ENCODE measurements at places on chromosomes 11 and 22.
A peak's percentile ranks its signal among the peaks of the same experiment; 100 is the strongest.

DNA sequence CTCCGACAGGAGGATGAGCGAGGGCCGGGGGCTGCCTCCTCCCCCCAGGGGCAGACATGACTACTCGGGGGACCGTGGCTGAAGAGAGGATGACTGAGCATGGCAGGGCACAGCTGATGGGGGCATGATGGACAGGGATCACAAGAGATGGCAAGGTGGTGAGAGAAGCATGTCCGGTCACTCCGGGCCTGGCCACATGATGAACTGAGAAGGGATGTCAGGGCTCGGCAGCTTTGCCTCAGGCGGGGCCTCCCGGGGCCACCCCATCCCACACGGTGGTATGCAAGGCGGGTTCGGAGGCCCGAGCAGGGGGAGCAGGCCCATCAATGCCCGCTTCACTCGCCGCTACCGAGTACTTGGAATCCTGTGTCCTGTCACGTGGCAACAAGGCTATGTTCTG, 36.6 kb upstream of the UBASH3B start:
- no peak overlapping the region for H3K27ac ChIP-seq
- no peaks in the 10 kb centered on the region for H3K36me3 ChIP-seq
- H3K27me3 ChIP-seq: no peaks in the 10 kb centered on the region
- H3K4me1 ChIP-seq: no peaks in the 10 kb centered on the region
- DNase-seq: no peak

- no peaks in the 10 kb centered on the region for H3K36me3 ChIP-seq
- H3K4me3 ChIP-seq: no peak overlapping the region
- no peak for DNase-seq
- no peaks in the 10 kb centered on the region for H3K27me3 ChIP-seq
These were observed 342.1 kb upstream of the NCAM1 start for GRCh38 chr11:112619106-112619505.

- DNase-seq: no peak
- no peaks in the 10 kb centered on the region for H3K27me3 ChIP-seq
- H3K4me1 ChIP-seq: peaks cover 6% of the 10 kb centered on the region
- no peak overlapping the region for H3K27ac ChIP-seq
These were observed 1.7 kb upstream of the IGSF22 start for GRCh38 chr11:18727479-18728236.

DNA sequence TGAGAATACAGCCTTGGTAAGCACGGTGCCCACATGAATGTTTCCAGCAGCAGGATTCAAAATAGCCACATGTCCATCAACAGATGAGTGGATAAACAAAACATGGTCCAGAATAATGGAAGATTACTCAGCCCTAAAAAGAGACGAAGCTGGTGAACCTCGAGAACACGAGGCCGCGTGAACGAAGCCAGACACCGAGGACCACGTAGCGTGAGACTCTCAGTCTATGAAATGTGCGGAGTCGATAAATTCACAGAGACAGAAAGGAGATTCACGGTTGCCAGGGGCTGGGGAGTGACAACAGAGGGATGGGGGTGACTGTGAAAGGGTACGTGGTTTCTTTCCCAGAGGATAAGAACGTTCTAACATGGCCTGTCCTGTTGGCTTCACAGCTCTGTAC, 2.9 kb upstream of the ASCL2 start:
- H3K4me1 ChIP-seq: no peaks in the 10 kb centered on the region
- H3K36me3 ChIP-seq: no peaks in the 10 kb centered on the region
- H3K27ac ChIP-seq: no peak overlapping the region
- H3K27me3 ChIP-seq: peaks cover 30% of the 10 kb centered on the region
- H3K4me3 ChIP-seq: no peak overlapping the region

GRCh38 chr11:33521384-33521783, 179.2 kb downstream of the C11orf91 start:
- H3K36me3 ChIP-seq: no peaks in the 10 kb centered on the region
- no peak overlapping the region for H3K4me3 ChIP-seq
- DNase-seq: no peak
- H3K4me1 ChIP-seq: no peaks in the 10 kb centered on the region
- no peak overlapping the region for H3K27ac ChIP-seq

DNA sequence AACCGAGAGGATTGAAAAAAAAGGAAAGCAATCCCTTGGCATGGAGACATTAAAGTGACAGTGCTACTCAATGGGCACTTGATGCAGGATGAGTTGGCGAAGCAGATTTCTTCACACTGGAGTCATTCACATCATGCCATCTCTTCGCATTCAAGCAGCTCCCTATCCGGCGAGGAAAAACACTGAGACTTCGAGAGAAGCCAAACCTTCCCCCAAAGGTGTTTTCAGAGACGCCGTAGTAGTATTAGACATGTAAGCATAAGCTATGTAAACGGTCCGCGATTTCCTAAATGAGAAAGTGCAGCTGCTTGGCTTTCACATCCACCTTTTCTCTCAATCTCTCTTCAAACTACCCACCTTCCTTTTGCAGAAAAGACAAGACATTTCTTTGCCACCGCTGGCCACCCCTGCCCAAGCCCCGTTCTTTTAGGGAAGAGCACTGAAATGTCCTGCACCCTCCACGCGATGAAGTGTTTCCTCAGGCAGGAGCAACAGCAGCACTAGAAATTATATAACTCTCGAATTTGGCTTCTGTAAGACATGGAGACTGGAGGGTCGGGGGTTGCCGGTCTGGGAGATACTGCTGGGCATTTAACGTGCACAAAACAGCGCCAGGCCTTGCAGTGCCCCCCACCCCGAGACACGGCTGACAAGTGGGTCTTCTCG, at the start of gene DLG2:
DLG2 (minus strand) TSS at position 13 of the 666 bp plus-strand sequence.
- no peak for DNase-seq
- no peaks in the 10 kb centered on the region for H3K27me3 ChIP-seq
- peak within 1 kb of the TSS; percentile 53 for H3K4me3 ChIP-seq
- no peaks in the 10 kb centered on the region for H3K36me3 ChIP-seq

DNA sequence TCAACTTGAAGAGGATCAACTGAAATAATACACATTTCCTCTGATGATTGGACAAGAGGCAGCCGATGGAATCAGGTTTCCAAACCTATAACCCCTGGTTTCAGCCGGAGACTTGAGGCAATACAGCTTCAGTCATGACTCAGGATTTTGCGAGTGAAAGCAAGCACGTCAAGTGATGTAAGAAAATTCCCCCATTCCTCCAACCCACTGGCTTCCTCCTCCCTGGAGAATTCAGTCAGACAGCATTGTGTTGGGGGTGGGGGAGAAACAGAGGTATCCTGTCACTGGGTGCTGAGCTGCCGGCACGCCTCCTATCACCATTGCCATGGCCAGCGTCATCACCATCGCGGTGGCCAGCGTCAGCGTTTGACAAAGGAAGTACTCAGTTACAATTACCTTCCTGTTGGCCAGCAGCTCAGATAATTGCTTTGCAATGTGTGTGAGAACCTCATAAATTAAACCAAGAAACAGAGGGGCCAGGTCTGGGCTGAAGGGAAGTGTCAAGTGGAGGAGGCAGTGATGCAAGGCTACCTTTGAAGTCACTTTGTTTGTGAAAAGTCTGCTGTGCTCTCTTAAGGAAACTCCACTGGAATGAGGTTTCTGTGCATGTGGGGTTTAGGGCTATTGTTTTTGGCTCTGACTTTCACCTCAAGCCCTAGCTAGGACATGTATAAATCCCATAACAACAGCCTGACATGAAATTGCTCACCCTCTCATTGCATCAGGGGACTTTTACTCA, 50.2 kb downstream of the LIF start:
- peak overlapping the region; percentile 69 for H3K27ac ChIP-seq
- H3K27me3 ChIP-seq: no peaks in the 10 kb centered on the region
- H3K36me3 ChIP-seq: no peaks in the 10 kb centered on the region
- DNase-seq: peak; percentile 93
- H3K4me3 ChIP-seq: peak overlapping the region; percentile 6
- peaks cover 22% of the 10 kb centered on the region for H3K4me1 ChIP-seq

DNA sequence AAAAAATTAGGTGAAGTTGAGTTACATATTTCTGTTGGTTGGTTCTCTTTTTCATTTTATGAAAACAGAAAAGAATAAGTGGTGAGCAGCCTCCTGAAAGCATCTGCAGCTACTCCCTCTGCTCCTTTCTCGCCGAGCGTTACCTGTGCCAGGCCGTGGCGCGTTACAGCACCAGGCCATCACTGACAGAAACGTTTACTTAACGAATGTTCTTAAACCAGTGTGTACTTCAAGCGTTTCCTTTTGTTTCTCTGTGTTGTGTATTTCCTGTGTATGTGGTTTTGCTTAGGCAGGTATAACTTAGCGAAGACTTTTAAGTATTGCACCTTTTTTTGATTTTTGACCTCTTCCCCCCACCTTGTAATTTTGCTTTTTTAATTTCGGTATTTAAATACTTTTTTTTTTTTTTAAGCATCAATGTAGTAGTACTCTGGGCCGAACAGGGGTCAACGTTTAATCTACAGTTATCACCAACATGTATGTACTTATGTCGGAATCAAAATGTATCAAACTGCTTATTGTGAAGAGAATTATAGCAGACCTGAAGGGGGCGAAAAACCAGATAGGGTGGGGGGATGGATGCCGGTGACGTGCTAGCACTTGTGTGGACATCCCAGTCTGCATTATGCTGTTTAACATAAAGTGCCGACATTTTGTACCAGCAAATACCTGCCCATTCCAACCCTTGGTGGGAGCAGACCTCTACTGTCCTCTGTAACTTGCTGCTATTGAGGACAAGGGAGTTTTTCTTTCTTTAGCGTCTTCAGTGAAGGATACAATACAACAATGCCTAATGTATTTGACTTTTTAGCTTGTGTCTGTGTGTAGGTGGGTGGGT, 21.6 kb upstream of the ADSL start:
- no peak for DNase-seq
- H3K36me3 ChIP-seq: peaks cover 38% of the 10 kb centered on the region
- H3K27ac ChIP-seq: no peak overlapping the region
- H3K4me1 ChIP-seq: no peaks in the 10 kb centered on the region
- no peak overlapping the region for H3K4me3 ChIP-seq

DNA sequence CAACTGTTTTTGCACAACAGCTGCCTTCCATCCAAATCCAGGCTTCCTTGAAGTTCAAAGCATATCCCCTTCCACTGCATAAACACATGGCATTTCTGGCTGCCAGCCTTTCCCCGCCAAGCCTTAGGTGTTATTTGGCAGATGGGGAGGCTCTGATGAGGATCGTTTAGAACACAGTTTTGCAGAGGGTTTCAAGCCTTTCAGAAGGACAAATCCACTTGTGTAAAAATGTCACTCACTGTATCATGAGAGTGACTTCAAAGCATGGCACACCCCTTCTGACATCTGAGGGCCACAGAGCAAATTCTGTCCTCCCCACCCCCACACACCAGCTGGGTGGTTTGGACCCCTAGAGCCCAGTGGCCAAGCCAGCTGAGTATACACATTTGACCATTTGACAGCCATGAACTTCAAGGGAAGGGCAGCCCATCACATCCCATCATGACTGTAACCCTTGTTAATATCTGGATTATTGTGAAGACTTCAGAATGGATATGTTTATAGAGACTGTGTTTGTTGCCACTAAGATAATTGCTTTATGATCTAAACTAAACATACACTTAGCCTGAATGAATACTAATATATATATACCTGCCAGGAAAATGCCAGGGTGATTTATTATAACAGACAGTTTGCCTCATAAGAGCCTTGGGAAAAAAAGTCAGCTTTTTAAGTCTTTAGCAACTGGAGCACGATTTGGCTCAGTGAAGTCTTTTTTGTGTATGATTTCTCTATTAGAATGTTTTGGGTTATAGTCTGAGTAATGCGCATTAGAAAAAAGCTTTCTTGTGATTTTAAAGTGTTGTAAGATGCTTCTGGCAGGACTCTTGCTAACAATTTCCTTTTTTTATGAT, 31.9 kb downstream of the FBLN1 start:
- H3K36me3 ChIP-seq: peaks cover 23% of the 10 kb centered on the region
- H3K4me1 ChIP-seq: no peaks in the 10 kb centered on the region
- no peak for DNase-seq
- no peak overlapping the region for H3K4me3 ChIP-seq
- no peaks in the 10 kb centered on the region for H3K27me3 ChIP-seq

DNA sequence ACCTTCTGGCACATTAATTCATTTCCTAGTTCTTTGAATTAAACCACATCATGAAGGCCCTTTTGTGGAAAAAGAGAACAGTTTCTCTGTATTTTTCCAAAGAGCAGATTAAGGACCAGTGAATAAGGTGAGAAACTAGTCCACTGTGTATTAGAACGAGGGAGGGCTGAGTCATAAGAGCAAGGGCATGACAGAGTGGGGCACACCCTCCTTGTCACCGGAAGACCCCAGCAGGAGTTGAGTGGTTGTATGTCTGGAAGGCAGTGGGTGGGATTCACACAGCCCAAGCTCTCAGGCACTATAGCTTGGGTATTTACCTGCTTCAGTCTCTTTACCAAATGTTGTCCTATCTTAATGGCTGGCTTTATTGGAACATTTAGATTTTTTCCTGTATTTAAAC, 86.8 kb downstream of the BMAL1 start:
- DNase-seq: no peak
- peaks cover 76% of the 10 kb centered on the region for H3K36me3 ChIP-seq
- H3K27me3 ChIP-seq: no peaks in the 10 kb centered on the region
- H3K4me3 ChIP-seq: no peak overlapping the region
- H3K27ac ChIP-seq: no peak overlapping the region

- peak overlapping the region; percentile 69 for H3K27ac ChIP-seq
- no peaks in the 10 kb centered on the region for H3K36me3 ChIP-seq
- no peak for DNase-seq
- H3K4me3 ChIP-seq: no peak overlapping the region
- no peaks in the 10 kb centered on the region for H3K27me3 ChIP-seq
These were observed 19.5 kb upstream of the SCGB1A1 start for GRCh38 chr11:62399172-62399877.

DNA sequence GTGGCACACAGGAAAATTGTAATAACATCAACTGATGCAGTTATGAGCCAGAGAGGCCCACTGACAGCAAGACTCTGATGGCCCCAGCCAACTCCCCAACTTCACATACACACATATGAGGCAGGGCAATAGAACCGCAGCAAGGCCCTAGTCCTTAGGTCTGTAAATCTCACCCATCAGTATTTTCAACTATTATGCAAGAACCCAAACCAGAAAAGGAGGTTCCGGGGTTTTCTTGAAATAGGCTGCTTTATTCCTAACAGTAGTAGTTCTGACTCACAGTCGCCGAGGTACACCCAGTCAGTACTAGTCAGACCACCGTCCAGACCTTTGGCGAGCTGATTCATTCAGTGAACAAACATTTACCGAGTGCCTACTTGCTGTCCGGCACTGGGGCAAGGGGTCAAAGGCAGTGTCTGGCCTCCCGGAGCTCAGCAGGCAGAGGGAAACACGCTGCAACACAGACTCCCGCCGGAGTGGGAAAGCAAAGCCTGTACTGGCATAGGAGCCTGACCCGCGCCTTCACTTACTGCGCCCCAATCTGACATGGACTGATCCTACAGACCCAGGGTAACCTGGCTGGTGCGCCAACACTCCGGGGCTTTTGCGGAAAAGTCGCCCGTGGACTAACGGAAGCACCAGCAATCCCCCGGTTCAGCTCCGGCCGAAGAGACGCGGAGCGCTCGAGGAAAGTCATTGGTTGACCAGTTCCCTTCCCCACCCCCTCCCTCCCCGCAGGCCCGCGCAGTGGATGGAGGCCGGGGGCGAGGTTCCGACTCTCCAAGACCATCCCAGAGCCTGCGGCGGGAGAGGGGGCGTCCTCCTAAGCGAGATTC, 1.3 kb downstream of the PLEKHA7 start:
- H3K27ac ChIP-seq: peak overlapping the region; percentile 66
- peak overlapping the region; percentile 77 for H3K4me3 ChIP-seq
- no peaks in the 10 kb centered on the region for H3K27me3 ChIP-seq
- DNase-seq: peak; percentile 65
- no peaks in the 10 kb centered on the region for H3K36me3 ChIP-seq
